Renal pelvis (tissue), 12 donors: ENCODE measurements at places on chromosomes 16 and 17. TPM values are rescaled to one million over a fixed set of nuclear protein-coding genes. Genes with fewer than 3 reads are reported as not detected.

GRCh38 chr17:73617501-73617900, 26.7 kb downstream of the SDK2 start:
- DNase-seq, result no peak

- no peak for DNase-seq
These were observed 19.0 kb downstream of the SLC7A5 start for GRCh38 chr16:87850009-87851006.

DNA sequence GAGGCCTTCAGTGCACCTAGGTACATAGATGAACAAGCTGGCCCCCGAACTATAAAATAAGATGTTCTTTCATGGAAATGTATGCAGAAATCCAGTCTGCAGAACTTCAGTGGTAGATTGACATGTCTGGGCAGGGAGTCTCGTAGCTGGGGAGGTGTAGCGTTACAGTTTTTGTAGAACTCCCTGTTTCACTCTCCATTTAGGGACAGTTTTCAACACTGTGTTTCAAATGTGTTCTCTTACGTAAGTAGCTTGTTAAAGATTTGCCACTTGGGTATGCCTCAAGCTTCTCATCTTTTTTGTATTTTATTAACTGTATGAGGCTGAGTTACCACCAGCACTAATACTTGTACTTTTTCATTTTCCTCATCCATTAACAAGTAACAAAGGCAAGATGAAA, 46.6 kb downstream of the PLD6 start:
- no peak for DNase-seq

- DNase-seq, result peak; percentile 67
These were observed 10.0 kb upstream of the SKAP1 start for GRCh38 chr17:48439875-48440505.

- no peak for DNase-seq
These were observed 15.5 kb downstream of the HIC1 start for GRCh38 chr17:2070241-2071023.

ATXN1L gene
- polyA plus RNA-seq, result 38.9 TPM

CTRB1 gene
- 0.07 TPM for polyA plus RNA-seq

DNA sequence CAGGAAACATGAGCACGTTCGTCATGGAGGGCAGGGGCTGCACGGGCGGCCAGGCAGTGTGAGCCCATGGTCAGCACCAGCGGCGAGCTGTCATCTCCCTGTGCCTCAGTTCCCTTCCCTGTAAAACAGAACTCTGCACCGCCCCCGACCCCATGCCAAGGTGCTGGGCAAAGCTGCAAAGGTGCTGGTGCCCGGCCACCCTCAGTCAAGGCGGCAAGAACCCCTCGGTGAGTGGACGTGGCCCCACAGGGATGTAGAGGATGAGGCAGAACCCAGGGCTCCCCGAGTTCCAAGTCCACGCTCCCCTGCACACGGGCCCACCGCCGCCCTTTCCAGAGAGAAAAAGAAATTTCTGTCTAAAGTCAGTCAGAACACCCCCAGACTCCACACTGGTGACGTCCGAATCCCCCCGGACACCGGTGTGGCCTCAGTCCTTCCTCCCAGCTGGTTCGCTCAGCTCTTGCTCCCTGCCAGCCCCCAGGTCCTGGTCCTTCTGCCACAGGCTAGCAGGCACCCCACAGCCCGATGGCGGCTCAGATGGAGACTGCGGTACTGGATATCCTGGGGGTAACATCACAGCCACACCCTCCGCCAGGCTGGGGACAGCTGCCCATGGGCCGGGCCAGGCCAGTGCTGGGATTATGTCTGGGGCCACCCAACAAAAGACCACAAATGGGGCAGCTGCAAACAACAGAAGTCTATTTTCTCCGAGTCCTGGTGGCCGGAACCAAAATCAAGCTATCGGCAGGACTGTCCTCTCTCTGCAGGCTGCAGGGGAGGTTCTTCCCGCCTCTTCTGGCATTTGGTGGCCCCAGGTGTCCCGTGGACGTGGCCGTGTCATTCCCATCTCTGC, 14.4 kb upstream of the BAHCC1 start:
- no peak for DNase-seq

GRCh38 chr16:77885571-77886295, 97.4 kb downstream of the VAT1L start:
- DNase-seq, result no peak

DNA sequence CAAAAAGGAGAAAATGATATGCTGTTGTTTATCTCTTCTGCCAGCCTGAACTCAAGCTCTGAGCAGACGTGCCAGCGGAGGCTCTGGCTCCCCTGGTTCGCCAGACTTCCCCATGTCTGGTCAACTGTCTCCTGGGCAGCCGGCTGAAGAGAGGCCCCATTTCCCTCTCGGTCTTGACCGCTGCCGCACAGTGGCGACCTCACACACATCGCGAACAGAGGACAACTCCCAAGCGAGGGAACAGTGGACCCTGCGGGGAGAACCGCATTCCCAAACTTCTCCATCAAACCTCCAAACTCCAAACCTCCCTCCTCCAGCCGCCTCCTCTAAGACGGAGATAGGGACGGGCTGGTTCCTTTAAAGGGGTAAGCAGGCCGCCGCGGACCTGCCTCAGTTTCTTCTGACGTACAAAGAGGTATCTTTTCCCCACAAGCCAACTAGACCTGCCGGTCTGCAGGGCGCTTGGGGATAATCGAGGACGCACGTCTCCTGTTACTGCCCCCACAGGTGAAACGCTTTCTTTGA, 24.9 kb upstream of the RFFL start:
- peak; percentile 49 for DNase-seq

HLF gene
- polyA plus RNA-seq, result 3.5 TPM

- no peak for DNase-seq
These were observed 12.6 kb downstream of the CACNG1 start for GRCh38 chr17:67056746-67057490.

NT5M gene
- 5.9 TPM for polyA plus RNA-seq

KRT25 gene
- not detected for polyA plus RNA-seq

GRCh38 chr17:3754458-3755334, 31.0 kb downstream of the HASPIN start:
- peak; percentile 77 for DNase-seq

- no peak for DNase-seq
These were observed 13.3 kb upstream of the MRC2 start for GRCh38 chr17:62614142-62614541.
